ENCODE measurements at places on chromosomes 7 and 10. TPM values are rescaled to one million over a fixed set of nuclear protein-coding genes. Genes with fewer than 3 reads are reported as not detected.

DNA sequence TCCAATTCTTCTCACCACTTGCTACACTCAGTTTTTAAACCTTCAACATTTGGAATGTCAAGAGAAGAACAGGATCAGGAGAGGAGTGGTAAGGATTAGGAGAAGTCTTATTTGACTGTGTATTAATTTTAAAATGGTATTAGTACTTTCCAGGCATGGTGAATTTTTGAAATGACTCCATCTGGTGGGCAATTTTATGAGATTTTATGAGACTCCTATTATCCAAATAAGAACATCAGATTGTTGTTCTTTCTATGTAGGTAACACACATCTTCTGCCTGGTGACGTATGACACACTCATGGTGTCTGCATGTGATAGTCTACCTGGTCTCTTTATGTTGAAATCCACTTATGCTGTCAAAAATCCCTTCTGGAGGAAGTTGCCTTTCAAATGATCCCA lies 51.0 kb downstream of the SLC13A1 start:
- H3K36me3 ChIP-seq, result no peaks in the 10 kb centered on the region
- no peak overlapping the region for H3K4me3 ChIP-seq
- no peak for DNase-seq
- no peak overlapping the region for H3K27ac ChIP-seq
- H3K27me3 ChIP-seq, result no peaks in the 10 kb centered on the region

DNA sequence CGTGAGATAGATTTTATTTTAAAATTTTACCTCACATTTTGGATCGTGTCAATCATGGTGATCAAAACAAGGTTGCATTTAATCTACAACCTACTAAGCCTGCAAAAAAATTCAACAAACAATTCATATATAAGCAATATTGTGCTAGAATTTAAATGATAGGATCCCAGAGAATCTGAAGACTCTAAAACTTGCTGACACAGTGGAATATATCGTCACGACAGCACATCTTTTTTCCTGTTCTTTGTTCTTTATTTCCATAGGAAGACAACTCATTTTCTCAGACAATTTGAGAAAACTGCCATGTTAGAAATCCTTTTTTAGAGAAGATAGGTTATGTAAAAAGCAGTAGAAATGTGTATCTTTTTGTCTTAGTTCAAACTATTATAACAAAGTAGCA lies 820.2 kb upstream of the CELF2 start:
- no peaks in the 10 kb centered on the region for H3K36me3 ChIP-seq
- H3K4me3 ChIP-seq, result no peak overlapping the region
- H3K4me1 ChIP-seq, result peaks cover 3% of the 10 kb centered on the region
- no peak overlapping the region for H3K27ac ChIP-seq

DNA sequence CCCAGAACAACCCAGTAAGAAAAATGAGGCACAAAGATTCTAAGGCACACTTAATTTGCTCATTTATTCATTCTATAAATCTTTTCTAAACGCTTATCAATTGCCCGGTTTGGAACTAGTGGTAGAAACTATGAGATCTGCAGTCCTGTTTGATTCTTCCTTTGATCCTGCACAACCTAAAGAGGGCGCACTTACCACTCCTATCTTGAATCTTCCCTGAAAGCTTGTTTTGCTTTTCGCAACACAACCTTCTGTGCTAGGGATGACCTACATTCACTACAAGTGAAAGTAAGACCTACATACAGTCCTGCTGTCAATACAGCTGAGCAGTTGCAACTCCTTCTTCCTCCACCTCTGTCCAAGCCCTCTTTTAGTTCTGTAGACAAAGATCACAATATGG lies 12.6 kb upstream of the ARL4A start:
- no peak overlapping the region for H3K27ac ChIP-seq
- H3K36me3 ChIP-seq, result no peaks in the 10 kb centered on the region
- no peak overlapping the region for H3K4me3 ChIP-seq
- no peaks in the 10 kb centered on the region for H3K27me3 ChIP-seq
- H3K4me1 ChIP-seq, result no peaks in the 10 kb centered on the region

The GIMAP5 gene
- 220 TPM for total RNA-seq

The CTAGE4 gene
- 3.3 TPM for total RNA-seq

Measured in endothelial cell (in vitro differentiated cells).